CD4-positive, alpha-beta T cell treated with Interferon alpha-2 for 1 hour (primary cell): ENCODE measurements at places on chromosomes 1 and 21.
A peak's percentile ranks its signal among the peaks of the same experiment; 100 is the strongest.

- DNase-seq = no peak
These were observed 14.5 kb upstream of the CTH start for GRCh38 chr1:70396607-70397006.

DNA sequence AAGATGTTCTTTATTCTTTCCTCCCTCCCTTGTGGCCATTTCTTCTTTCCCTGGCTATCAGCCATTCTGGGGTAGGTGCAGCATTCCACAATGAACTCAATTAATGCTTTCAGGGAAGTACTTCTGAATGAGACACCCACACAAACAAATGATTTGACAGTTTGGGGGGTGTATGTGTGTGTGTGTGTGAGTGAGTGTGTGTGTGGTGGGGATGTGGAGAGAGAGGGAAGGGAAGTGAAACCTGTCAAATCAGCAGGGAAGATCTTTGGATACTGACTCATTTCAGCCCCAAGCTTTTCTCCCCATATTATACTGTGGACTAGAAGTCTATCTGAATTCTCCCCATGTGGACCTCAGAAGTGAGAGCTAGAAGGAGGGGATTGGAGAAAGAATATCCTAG, 154.9 kb upstream of the CD34 start:
- DNase-seq = no peak

DNA sequence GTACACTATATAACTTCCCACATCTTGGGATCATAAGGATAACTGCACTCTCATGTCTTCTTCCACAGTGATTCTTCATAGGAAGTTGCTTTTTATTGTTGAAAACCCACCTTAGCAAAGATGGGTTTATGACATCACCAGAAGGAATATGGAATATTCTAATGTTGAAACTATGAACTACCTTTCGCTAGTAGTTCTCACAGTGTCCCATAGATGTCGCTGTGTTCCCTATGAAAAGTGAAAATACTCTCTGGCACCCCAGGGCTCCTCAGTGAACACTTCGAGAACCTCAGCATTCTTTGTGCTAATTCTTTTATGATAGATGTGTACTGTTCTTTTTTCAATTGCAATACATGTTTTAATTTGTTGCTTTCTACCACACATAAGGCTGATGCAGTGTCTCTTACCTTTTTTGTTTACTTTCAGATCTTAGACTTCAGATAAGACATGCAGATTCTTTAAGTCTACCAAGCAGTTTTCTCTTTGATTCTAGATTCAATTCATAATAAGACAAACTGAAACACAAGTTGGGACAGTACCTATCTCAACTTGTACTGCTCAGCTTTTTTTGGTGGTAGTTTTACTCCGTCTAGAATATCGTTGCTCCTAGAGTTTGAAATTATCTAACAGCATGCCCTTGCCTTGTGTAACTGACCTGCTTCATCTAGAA, 90.8 kb downstream of the GTF2B start:
- peak; percentile 6 for DNase-seq

GRCh38 chr1:150925080-150925479, 1.1 kb upstream of the SETDB1 start:
- no peak for DNase-seq

GRCh38 chr1:109047339-109047738, 5.4 kb upstream of the WDR47 start:
- DNase-seq = no peak

GRCh38 chr1:5745800-5746610, 246.2 kb downstream of the NPHP4 start:
- peak; percentile 31 for DNase-seq

- no peak for DNase-seq
These were observed 31.8 kb upstream of the SLFNL1 start for GRCh38 chr1:41053316-41053715.
